ENCODE measurements at places on chromosomes 16 and 17. TPM values are rescaled to one million over a fixed set of nuclear protein-coding genes. Genes with fewer than 3 reads are reported as not detected.

The EXOC7 gene
- 116 TPM for total RNA-seq

The CA5A gene
- total RNA-seq: not detected

The MYH8 gene
- not detected for total RNA-seq

The LSM12 gene
- 42.2 TPM for total RNA-seq

The CUEDC1 gene
- 20.1 TPM for total RNA-seq

The KRT9 gene
- not detected for total RNA-seq

The ZNF423 gene
- 0.35 TPM for total RNA-seq

The TAT gene
- not detected for total RNA-seq

The CLCN7 gene
- total RNA-seq: 43.6 TPM

The C1QL1 gene
- total RNA-seq: 0.45 TPM

The PIPOX gene
- 0.94 TPM for total RNA-seq

The SLC47A1 gene
- 2.4 TPM for total RNA-seq

The DOC2A gene
- total RNA-seq: not detected

The CHST5 gene
- total RNA-seq: 0.05 TPM

The CTCF gene
- 14.8 TPM for total RNA-seq

The CTRB1 gene
- not detected for total RNA-seq

The SCARF1 gene
- 0.55 TPM for total RNA-seq

The ARHGAP44 gene
- total RNA-seq: 1.3 TPM

The CALB2 gene
- not detected for total RNA-seq

The MYO15B gene
- 3.8 TPM for total RNA-seq

The SLC16A11 gene
- total RNA-seq: not detected

The C1QTNF8 gene
- total RNA-seq: not detected

The CD300LB gene
- not detected for total RNA-seq

The TMEM100 gene
- total RNA-seq: 0.17 TPM

The CETP gene
- total RNA-seq: not detected

The GCGR gene
- not detected for total RNA-seq

The ZNF785 gene
- total RNA-seq: 9.1 TPM

The SNRNP25 gene
- total RNA-seq: 21.7 TPM

The CACNB1 gene
- total RNA-seq: 5.4 TPM

The HEATR9 gene
- total RNA-seq: not detected

The OR4D1 gene
- not detected for total RNA-seq

The OR2C1 gene
- total RNA-seq: not detected

The ALDH3A2 gene
- total RNA-seq: 37.6 TPM

The ZFP3 gene
- 1.6 TPM for total RNA-seq

The MMP2 gene
- 211 TPM for total RNA-seq

The EVI2B gene
- total RNA-seq: not detected

The CASKIN2 gene
- 26.2 TPM for total RNA-seq

The VAMP2 gene
- total RNA-seq: 6.2 TPM

The CFAP97D1 gene
- total RNA-seq: under 0.01 TPM

The PTX4 gene
- not detected for total RNA-seq

The SLC16A6 gene
- total RNA-seq: not detected

The KRT27 gene
- total RNA-seq: not detected

The CCL4 gene
- total RNA-seq: not detected

The ITGAD gene
- total RNA-seq: not detected

The C1QTNF1 gene
- 34.9 TPM for total RNA-seq

The PRSS21 gene
- 3.1 TPM for total RNA-seq

Measured in renal cortical epithelial cell (primary cell).